ENCODE measurements at places on chromosomes 3 and 15.

- DNase-seq, result no peak
Observed at GRCh38 chr3:129623447-129624118, 17.1 kb upstream of the PLXND1 start.

DNA sequence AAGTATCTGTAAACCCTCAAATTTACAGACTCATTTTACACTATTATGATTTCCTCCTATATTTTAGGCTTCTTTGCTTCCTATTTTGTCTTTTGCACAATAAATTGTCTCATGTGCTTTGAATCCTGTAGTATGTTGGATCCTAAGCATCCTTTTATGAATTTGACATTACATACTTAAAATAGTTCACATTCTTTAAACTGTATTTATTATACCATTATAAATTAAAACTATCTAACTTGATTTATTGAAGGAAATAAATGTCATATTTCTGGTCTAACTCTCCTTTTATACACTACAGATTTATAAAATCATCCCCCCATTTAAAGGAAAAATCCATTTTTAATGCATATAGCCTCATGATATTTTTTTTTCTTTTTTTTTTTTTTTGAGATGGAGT, 32.6 kb downstream of the EHHADH start:
- no peak for DNase-seq

DNA sequence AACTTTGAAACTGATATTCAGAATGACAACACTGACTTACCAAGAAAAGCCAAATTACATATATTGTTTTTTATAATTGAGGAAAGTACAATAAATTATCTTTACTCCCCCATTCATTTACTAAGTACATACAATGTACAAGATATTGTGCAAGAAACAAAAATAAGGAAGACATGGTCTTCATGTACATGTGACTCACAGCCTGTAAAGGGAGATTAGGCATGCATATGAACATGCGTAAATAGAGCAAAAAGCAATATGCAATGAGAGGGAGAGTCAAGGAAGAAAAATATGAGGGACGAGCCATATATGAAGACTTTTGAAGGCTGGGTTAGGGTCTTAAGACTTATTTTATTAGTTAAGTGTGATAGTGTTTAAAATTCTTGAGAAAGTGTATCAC, 258.4 kb downstream of the GBE1 start:
- DNase-seq, result no peak

- DNase-seq, result no peak
Observed at GRCh38 chr15:68833700-68834331, 13.1 kb upstream of the ANP32A start.

DNA sequence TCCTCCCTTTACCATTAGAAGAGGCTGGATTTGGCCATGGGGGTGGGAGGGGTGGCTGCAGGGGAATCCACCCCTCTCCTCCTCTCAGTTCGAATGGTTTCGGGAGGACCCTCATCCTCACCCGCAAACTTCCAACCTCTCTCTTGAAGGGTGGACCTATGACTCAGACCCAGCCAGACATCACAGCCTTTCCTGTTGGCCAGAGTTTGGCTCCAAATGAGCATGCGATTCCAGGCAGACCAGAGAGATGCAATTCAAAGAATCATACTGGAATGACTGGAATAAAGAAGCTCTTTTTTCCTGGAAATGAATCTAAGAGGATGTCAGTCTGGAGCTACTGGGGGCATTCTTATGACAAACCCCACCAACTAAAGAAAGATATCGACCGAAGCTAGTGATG, 516.7 kb upstream of the MDFIC2 start:
- DNase-seq, result no peak

DNA sequence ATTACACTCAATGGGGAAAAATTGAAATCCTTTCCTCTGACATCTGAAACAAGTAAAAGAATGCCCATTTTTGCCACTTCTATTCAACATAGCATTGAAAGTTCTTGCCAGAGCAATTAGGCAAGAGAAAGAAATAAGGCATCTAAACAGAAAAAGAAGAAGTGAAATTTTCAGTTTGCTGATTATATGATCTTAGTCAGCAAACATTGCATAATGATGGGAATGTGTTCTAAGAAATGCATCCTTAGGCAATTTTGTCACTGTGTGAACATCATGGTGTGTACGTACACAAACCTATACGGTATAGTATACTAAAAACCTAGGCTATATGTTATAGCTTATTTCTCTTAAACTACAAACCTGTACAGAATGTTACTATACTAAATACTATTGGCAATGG, 278.0 kb downstream of the CGGBP1 start:
- DNase-seq, result no peak

GRCh38 chr15:100341239-100341749, 481 bp downstream of the ADAMTS17 start:
- no peak for DNase-seq

- DNase-seq, result no peak
Observed at GRCh38 chr3:89434621-89435380, 327.4 kb downstream of the EPHA3 start.

- no peak for DNase-seq
Observed at GRCh38 chr3:133700351-133700750, 38.6 kb upstream of the TOPBP1 start.

GRCh38 chr15:59157396-59157795, 49.2 kb upstream of the LDHAL6B start:
- DNase-seq, result no peak

GRCh38 chr3:11907667-11908660, 61.3 kb upstream of the TAMM41 start:
- DNase-seq, result no peak

GRCh38 chr3:71583566-71584393, at the start of gene FOXP1:
Gene FOXP1, minus strand, starts transcription at chr3:71583728. Its CDS starts 385,347 bp downstream, at chr3:71198381.
- DNase-seq, result no peak

- no peak for DNase-seq
Observed at GRCh38 chr15:73621286-73621826, 11.8 kb downstream of the NPTN start.

DNA sequence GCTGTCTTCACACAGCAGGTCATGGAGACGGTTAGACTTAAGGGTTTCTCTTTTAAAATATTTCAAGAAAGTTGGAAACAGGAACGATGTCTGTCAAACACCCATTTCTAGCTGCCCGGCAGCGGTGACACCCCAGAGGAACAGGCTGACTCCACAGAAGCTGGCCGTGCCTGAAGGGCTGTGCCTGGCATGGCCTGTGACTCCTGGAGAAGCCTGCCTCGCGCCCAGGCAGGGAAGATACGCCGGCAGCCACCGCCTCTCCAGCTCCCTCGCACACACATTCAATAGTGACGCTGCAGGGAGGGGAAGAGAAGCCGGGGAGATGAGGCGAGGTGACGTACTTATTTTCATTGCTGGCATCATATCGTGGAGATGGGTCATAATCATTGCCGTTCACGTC, 59.9 kb downstream of the PCSK6 start:
- no peak for DNase-seq

GRCh38 chr3:59872128-59872527, 822.3 kb upstream of the CFAP20DC start:
- DNase-seq, result no peak

- DNase-seq, result no peak
Observed at GRCh38 chr15:39404767-39405181, 176.1 kb upstream of the THBS1 start.

GRCh38 chr15:55615445-55615844, 27.3 kb upstream of the PYGO1 start:
- no peak for DNase-seq

GRCh38 chr3:2568156-2568555, 469.5 kb downstream of the CNTN4 start:
- no peak for DNase-seq

GRCh38 chr3:69787436-69788168, 48.3 kb downstream of the MITF start:
- no peak for DNase-seq

DNA sequence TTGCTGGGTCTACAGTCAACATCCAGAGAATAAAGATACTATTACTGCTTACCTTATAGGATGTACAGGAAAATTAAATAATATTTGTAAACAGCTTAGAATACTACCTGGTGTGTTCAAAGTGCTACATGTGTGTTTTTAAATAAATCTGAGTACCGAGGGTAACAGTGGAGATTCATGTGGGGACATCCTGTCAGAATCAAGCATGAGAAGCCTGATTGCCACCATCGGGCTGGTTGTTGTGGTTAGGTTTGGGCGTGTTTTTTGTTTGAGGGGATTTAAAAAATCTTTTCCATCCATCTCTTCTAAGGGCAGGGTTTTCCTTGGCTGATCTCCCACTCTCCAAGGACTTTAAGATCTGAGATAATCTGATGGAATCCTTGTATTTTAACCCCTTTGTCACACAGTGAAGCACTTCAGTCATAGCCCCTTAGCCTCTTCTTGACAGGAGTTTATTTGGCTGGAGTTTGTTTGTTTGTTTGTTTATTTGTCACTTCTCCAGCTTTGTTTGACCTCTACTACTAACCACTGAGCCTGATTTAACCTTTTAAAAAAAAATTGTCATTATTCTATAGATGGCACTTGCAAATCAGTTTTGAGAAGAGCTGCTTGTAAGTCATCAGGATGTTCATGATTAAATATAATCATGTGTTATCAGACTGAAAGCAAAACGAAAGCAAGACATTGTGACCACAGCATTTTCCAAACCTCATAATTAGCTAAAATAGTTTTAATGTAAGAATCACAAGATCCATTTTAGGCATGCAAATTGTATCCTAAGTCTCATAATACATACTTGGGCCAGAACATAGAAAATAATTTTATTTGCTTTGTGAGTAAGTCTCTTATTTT, 72.8 kb upstream of the RARB start:
- no peak for DNase-seq

DNA sequence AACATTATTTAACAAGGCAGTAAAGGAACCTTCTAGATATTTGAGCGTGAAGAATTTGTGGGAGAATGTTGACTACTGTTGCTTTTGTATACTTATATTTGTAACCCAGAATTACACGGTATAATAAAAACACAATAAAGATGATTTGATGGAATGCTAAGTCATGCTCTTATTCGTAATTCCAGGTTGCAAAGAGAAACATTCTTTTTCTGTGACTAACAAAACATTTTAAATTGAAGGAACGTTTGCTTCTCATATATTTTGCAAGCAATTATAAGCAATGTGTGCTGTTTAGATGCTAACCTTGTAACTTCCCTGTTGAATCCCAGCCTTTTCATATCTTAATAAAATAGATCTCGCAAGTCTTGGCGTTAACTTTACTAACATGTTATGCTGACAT, 124.4 kb upstream of the CGNL1 start:
- DNase-seq, result no peak

DNA sequence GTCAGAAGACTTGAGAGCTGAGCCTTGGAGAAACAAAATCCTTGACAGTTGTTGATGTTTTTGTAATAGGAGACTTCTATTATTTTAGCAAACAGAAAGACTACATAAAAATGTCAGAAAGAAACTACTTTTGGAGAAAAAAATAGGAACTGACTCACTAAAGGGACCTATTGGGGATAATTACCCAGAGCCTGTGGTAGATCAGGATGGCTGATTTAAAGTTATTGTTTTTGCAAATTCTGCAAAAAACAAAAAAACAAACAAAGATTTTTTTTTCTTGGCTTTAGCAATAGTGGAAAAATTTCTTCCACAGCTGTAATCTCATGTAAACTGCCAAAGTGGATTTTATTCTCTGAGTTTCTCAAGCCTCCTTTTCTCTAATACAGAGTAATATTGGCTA, 101.5 kb upstream of the SATB1 start:
- DNase-seq, result no peak

DNA sequence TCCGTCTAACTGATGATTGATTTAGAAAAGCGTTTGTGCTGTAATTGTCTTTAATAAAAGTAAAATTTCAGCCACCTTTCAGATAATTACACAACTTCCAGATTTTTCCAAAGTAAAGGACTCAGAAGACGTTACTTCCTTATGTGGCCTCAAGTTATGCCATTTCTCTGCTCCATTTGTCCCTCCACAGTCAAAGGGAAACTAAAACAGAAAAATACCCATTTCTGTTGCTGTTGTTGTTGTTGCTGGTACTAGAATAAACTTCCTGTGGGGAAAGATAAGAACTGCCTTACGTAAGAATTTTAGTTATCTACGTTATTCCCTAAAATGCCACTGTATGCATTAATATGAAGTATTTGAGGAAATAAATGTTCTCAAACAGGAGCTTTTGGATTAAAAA, 153.9 kb downstream of the P3H2 start:
- no peak for DNase-seq

DNA sequence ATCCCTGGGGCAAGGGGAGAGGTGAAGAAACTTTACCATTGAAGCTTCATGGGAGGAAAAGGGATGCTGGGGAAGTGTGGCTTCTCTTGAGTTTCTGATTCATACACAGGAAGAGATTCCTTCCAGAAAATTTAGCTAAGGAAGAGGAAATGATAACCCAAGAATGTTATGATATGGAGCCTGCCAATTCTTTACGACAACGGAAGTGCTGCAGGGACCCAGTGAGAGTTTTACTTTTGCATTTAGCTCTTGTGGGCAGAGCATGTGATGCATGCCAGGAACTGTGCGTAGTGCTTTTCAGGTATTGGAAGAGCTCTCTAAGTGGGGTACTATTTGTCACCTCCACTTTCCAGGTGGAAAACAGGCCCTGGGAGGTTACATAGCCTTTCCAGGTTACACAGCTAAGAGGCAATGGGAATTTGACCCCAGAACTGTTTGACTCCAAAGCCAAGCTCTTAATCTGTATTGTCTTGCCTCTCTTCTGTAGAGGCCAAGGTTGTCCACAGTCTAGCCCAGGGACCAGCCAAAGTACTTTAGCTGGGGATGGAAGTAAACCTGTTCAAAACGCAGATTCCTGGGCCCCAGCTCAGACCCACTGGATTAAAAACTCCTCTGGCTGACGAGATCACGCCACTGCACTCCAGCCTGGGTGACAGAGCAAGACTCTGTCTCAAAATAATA, 23.0 kb downstream of the CMTM7 start:
- DNase-seq, result no peak

DNA sequence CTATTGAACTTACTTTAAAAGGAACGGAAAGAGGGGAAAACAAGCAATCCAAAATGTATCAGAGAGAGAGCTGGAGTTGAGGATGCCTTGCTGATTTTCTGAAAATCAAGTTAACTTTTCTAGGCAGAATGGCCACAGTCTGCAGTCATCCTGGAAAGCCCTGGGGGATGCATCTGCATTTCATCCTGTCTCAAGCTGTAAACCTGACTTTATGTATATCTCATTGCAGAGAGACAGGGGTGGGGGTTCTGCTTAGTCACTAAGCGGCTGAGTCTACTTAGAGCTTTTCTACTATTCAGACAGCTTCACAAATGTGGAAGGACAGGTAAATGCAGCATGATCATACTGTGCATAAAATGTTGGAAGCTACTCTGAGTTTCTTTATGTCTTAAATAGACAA, 41.4 kb downstream of the MRPS25 start:
- no peak for DNase-seq

GRCh38 chr3:39388741-39389248, 5.6 kb downstream of the SLC25A38 start:
- no peak for DNase-seq
